Activated CD8-positive, alpha-beta memory T cell treated with anti-CD3 and anti-CD28 coated beads for 1 hour (primary cell): ENCODE measurements at places on chromosomes 12 and 14.

GRCh38 chr12:21907948-21908837 lies 33.0 kb downstream of the ABCC9 start:
- DNase-seq, result no peak

GRCh38 chr12:126734710-126735109 lies 1532.3 kb upstream of the TMEM132C start:
- no peak for DNase-seq

- no peak for DNase-seq
Measured at GRCh38 chr12:13220838-13221237, 24.3 kb downstream of the EMP1 start.

DNA sequence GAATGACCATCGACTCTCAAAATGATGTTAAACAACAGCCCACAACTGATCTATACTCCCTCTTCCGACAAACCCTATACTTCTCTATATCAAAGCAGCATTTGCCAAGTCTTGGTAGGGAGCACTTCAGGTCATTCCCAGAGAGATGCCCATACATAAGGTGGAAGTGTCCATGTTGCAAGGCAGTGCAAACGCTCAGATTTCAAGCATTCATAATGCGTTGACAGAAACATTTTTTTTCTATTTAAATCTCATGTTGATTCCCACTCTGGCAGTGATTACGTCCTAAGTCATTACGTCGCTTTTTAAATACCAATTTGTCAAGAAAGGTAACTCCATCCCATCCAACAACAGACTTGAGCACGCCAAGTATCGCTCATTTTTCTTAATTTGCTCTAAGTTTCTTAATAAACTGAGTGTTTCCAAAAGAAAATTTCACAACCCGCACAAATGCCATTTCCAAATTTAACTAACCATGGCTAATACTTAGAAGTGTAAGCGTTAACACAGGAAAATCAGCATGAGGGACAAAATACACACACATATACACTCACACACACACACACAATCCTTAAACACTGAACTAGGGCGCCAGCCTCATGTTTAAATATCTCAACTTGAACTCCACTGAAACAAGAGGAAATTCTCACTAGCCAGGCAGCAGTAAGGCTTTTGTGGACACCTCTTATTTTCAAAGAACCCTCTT lies 1.1 kb downstream of the GXYLT1 start:
- no peak for DNase-seq

DNA sequence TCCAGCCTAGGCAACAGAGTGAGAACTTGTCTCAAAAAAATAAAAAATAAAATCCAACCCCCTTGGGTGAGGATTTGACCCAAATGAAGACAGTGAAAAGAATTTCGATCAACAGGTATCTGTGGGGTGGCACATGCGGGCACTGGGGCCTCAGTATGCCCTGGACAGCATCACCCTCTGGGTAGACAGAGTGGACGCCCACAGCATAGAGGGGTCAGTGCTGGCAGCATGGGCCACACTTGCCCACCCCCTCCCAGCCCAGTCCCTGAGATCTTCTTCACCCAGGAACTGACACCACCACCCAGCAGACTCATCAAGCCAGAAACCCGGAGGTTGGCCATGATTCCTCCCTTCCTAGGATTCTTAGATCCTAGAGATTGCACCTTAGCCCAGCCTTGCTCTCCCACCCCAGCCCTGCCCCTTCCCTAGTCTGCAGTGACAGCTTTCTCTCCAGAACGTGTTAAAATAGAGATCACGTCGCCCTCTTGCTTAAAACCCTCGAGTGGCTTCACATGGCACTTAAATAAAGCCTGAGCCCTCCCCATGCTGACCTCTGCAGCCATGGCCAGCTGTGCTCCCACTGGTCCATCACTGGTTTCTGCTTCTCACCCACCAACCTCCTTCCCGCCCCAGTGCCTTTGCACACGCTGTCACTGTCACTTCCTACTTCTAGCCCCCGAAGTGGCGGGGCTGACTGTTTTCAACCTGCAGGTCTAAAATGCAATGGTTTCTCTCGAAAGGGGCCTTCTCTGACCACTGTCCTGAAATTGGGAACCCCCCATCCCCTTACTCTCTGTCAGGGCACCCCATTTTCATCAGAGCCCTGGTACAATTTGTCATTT lies 26.2 kb upstream of the DYNC1H1 start:
- no peak for DNase-seq

DNA sequence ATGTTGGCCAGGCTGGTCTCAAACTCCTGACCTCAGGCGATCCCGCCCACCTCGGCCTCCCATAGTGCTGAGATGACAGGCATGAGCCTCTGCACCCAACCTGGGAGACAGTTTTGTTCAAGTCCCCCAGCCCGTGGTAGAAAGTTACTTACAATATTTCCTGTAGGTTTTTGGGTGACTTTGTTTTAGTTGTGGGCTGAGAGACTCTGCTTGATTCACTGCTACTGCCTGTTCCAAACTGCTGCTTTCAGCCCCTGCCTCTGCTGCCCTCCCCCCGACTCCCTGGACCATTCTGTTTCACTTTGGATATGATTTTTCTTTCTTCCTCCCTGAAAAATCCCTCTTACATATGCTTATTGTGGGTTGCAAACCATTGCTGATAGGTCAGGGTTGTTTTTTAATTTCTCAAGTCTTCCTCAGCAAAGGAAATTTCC lies 13.4 kb upstream of the PCNX1 start:
- no peak for DNase-seq

- DNase-seq, result no peak
Measured at GRCh38 chr14:58587271-58587670, 50.5 kb upstream of the DACT1 start.

DNA sequence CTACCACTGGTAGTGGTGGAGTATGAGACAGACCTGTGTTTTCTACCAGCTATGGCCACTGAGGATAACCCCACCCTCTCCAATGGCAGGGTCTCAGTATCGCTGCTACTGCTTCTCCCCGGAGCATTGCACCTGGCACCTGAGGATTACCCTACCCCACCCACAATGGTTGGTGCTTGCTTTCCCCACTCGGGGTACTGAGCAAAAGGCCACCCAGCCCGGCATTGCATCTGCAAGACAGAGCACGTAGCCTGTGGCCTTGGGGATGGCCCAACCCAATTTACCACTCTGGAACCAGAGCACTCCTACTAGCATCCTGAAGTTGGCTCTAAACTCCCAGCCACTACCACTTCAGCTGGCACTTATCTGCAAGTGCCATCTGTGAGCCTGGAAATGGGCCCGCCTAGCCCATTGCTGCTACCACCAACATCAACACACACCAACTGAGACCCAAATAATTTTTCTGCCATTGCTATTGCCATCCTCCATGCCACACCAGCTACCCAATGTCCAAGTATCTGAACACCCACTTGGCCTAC lies 145.7 kb downstream of the CNTN1 start:
- no peak for DNase-seq

DNA sequence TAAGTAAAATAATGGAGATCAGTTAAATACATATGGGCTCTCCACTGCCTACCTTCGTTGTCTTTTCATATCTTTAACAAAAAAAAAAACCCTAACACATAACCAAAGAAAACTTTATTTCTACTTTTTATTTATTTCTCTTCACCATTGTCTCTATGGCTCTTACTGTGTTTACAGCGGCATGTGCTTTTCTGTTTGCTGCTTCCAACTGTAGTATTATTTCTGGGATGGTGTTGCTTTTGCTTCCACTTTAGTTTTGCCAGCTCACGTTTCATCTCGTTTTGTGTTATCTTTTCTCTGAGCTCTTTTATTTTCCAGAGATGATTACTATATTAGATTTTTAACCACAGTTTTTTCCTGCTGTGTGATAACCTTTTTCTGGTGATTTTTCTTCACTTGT lies 46.1 kb downstream of the KTN1 start:
- DNase-seq, result no peak

DNA sequence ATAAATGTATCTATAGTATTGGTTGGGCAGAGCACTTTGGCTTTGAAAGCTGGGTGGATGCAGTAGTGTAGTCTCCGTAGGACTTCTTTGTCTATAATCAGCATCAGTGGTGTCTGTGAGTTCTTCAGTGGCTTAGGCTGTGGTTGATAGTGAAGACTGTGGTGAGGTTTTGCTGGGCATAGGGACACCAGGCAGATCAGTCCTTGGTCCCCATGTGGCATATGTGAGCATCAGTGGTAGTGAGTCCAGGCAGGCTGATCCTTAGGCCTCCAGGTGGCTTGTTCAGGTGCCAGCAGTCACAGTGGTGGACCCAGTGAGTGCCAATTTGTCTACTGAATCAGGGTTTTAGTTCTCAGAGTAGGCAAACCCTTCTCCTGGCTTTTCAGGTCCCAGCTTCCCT lies 70.4 kb downstream of the CAND1 start:
- DNase-seq, result no peak

DNA sequence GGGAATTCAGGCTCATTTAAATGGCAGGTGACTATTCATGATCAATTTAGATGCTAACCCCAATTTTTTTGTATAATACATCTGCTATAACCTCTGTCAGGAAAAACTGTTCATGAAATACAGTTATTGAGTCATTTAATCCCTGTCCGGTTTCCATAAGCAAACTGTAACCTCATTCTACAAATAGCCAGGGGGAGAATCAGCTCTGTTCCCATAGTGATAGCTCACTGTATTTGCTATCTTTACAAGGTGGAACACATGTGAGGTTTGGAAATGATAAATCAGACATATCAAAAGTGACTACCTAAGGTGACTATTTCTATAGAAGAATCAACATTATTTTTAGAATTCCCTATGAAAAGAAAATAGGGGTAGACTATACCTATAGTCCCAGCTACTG lies 38.6 kb upstream of the VPS33A start:
- no peak for DNase-seq

- DNase-seq, result no peak
Measured at GRCh38 chr12:42372154-42372791, 46.3 kb downstream of the PPHLN1 start.

- no peak for DNase-seq
Measured at GRCh38 chr12:127648321-127648720, 618.6 kb upstream of the TMEM132C start.

DNA sequence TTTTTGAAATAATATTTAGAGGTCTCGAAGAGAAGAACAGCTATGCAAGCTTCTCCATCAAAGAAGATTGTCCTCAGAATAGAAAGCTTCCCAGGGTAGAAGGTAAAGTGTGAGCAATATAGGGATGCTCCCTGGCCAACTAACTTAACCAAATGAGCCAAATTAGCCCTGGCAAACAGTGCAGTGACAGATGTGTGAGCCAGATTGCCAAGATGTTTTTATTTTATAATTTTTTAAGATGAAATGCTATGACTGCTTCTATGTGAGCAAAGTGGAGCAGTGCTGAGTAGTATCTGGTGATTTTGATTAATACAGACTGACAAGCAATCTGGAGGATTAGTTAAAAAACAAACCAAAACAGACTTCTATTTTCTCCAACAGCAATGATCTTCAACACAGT lies 202.1 kb downstream of the NOVA1 start:
- DNase-seq, result no peak

- no peak for DNase-seq
Measured at GRCh38 chr12:50926415-50926814, 25.9 kb upstream of the HIGD1C start.

- no peak for DNase-seq
Measured at GRCh38 chr14:72462056-72462455, 431.8 kb downstream of the DPF3 start.

DNA sequence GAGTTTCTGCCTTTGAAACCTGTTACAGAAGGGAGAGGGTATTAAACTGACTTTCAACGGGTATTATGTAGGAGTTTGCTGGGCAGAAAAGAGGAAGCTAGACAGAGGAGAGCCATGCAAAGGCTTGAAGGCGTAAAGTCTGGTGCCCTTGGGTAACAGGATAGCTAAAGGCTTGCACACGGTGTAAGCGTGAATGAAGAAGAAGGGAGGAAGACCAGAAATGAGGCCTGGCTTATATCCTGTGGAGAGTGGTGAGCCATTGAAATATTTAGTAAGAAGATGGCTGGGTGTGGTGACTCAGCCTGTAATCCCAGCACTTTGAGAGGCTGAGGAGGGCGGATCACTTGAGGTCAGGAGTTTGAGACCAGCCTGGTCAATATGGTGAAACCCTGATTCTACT lies 22.6 kb downstream of the SUDS3 start:
- no peak for DNase-seq

GRCh38 chr14:78836777-78837176 lies 666.6 kb downstream of the NRXN3 start:
- no peak for DNase-seq

DNA sequence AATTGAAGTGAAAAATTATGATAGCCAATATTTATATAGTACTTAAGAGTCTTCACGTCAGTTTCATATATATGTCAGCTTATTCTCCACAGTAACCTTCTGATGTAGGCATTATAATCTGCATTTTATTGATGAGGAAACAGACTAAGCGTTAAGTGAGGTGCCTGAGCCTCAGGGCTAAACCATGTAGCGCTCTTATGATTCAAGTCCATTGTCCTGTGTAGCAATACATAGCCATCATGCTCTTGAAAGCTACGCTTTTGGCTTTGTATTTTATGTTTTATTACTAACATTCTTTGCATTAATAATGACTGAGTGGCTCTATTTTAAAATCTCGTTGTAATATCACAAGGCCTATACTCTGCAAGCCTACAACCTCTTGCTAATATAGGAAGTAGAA lies 79.0 kb downstream of the ANO6 start:
- no peak for DNase-seq

GRCh38 chr12:108689314-108690190 lies 41.8 kb downstream of the CORO1C start:
- DNase-seq, result no peak

DNA sequence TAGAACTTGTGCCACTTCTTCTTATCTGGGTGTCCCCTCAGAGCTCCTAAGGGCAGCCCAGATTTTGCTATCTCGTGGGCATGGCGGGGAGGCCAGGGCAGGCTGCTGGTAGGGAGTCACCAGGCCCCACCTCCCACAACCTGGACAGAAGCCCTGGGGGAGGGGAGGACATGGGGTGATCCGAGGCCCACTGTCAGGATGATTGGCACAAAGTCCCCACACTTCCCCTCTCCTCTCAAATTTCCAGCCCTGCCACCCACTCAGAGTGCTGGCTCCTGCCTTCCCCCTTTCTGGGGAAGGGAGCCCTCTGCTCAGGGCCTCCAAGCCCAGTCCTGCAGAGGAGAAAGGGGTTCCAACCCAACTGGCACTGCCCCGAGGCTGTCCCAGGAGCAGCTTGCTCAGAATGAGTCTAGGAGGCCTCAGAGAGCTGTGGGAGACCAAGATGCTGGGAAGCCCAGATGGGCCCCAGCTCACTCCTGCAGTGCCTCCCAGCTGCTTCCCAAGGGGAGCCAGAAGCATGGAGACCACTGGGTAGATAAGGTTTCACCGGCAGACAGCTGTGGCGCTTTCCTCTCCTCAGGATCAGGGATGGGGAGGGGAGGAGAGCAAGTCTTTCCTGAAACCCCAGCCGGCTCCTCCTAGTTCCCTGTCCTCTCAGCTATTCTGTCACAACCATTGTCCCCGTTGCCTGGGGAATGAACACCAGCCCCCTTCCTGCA lies 82.8 kb downstream of the B4GALNT3 start:
- DNase-seq, result no peak
